ENCODE measurements at places on chromosomes 5 and 9. TPM values are rescaled to one million over a fixed set of nuclear protein-coding genes. Genes with fewer than 3 reads are reported as not detected.
A peak's percentile ranks its signal among the peaks of the same experiment; 100 is the strongest.

DNA sequence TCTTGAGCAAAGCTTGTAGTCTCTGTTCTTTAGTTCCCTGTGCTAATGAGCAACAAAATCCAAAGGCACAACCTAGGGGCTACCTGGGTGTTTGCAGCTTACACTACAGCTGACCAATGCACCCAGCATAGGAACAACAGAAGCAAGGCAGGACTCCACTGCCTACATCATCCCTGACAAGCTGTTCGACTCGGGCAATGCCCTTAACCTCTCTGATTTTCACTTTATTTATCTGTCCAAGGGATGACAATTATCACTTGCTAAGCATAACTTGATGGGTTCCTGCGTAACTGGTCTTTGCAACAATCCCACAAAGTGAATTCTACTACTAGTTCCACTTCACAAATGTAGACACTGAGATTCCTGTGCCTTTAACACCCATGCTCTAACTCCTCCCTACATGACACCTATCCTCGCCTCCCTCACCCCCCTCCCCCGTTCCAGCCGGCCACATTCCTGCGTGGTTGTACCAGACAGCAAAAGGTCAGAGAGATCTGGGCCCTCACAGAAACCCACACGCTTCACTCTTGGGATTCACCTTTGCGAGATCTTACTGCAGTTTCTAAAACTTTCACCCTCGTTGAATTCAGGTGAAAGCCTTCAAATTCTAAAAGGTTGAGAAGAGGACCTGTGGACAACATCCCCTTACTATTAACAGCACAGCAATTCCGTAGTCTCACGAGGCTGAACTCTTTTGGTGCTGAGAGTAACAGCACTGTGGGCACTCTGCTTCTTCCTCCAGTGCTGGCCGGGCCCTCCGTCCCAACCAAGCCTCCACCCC is 995 bp downstream of the IPPK start:
- DNase-seq = peak; percentile 33

- no peak for DNase-seq
Measured at GRCh38 chr9:8860086-8860485, 1060.5 kb upstream of the DMAC1 start.

- DNase-seq = no peak
Measured at GRCh38 chr5:139812836-139813805, 17.5 kb downstream of the PSD2 start.

PCDHB9 gene
- total RNA-seq = 3.1 TPM

DNA sequence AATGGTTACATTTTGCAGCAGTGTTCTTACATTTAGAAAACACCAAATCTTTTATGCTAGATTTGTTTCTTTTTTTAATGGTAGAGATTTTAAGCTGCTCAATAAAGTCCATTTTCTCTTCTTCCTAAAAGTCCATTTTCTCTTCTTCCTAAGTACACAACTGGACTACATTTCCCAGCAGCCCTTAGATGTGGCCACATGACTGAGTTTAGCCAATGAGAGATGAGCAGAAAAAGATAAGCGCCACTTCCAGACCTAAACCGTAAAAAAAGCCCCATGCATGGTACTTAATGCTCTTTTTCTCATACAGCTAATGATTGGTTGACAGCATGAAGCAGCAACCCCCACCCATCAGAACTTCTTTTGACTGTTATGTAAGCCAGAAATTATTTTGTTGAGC is 206.7 kb downstream of the FAM114A2 start:
- DNase-seq = peak; percentile 50
